T-helper 2 cell treated with Interferon-gamma antibody and Interleukin-4, amounts not matched to agents 5 μg/mL and 100 μg/mL, for 36 hours (primary cell): ENCODE measurements at places on chromosomes 11 and 22.

GRCh38 chr11:12163181-12163941 lies 53.0 kb downstream of the MICAL2 start:
- no peak for DNase-seq
- no peaks in the 10 kb centered on the region for H3K27me3 ChIP-seq
- H3K4me1 ChIP-seq = peaks cover 58% of the 10 kb centered on the region

GRCh38 chr22:44279069-44279360 lies 33.7 kb downstream of the SHISAL1 start:
- H3K4me3 ChIP-seq = no peak overlapping the region
- H3K27me3 ChIP-seq = no peaks in the 10 kb centered on the region
- no peaks in the 10 kb centered on the region for H3K4me1 ChIP-seq
- H3K27ac ChIP-seq = no peak overlapping the region
- no peaks in the 10 kb centered on the region for H3K36me3 ChIP-seq

- H3K36me3 ChIP-seq = no peaks in the 10 kb centered on the region
- no peak overlapping the region for H3K27ac ChIP-seq
- no peaks in the 10 kb centered on the region for H3K27me3 ChIP-seq
- peak; percentile 12 for DNase-seq
- no peak overlapping the region for H3K4me3 ChIP-seq
These were observed 41.7 kb upstream of the AQP11 start for GRCh38 chr11:77547863-77548551.

DNA sequence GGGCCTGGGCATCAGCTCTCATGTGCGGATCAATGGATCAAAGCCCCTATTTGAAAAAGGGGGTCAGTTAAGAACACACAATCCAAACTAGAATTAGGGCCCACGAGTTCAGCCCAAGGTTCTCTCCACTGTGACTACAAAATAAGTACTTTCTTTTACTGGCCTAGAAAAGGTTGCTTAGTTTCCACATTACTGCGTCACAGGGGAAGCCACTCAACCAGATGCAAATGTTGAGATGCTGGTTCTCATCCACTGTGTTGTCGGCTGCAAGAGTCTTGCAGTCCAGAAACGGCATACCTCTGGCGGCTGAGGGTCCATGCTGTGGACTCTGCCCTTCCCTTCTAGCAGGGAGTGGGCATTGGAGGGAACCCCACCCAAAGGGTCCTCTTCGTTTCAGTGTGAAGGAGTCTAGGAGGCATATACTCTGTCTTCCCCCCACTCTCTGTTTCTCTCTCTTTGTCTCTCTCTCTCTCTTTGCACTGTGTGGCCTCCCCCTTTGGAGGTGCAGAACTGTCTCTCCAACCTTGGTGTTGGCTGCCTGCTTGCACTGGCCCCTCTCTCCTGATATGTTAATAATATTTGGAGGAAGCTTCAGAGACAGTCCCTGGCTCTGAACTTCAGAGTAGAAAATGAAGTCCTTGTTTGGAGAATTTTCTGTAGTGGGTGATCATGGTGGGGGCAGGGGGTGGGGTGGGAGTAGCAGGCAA lies 99.0 kb upstream of the NNMT start:
- no peak for DNase-seq
- H3K4me3 ChIP-seq = no peak overlapping the region
- peaks cover 2% of the 10 kb centered on the region for H3K27me3 ChIP-seq
- H3K27ac ChIP-seq = no peak overlapping the region
- peaks cover 1% of the 10 kb centered on the region for H3K36me3 ChIP-seq

- H3K36me3 ChIP-seq = no peaks in the 10 kb centered on the region
- peak within 1 kb of the TSS; percentile 65 for H3K4me3 ChIP-seq
- H3K4me1 ChIP-seq = peaks cover 3% of the 10 kb centered on the region
These were observed at the start of gene FJX1 for GRCh38 chr11:35617687-35618496. Gene FJX1 (plus strand): TSS chr11:35618460. CDS start chr11:35618637, 177 bp downstream.

DNA sequence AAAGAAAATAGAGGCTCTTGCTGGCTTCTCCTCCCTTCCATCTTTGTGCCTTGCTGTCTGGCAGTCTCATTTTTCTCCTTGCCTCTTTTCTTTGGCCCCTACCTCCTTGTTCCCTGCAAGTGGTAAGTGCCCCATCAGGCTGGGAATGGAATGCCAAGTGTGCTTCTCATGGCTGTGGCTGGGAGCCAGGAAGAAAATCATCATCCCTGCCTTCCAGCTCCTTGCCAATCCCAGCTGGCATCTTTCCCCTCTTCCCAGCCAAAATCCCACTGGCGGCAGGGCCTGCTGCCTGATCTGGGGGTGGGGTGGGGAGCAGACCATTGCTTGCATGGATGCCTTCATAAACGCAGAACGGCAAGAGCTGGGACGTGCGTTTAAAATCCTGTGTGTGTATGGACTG lies 27.0 kb upstream of the SLC25A18 start:
- no peaks in the 10 kb centered on the region for H3K27me3 ChIP-seq
- DNase-seq = no peak
- H3K27ac ChIP-seq = no peak overlapping the region
- no peaks in the 10 kb centered on the region for H3K4me1 ChIP-seq
- no peak overlapping the region for H3K4me3 ChIP-seq

DNA sequence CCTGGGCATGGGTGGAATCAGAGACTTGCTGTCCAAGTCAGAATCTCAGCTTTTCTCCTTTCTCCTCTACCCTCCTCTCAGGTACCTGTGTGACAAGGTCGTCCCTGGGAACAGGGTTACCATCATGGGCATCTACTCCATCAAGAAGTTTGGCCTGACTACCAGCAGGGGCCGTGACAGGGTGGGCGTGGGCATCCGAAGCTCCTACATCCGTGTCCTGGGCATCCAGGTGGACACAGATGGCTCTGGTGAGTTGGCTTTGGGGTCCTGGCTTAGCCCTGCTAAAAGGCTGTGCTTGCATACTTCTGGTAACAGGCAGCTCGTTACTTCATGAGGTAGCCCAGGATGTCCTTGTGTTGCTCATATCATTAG lies 10.7 kb downstream of the MCM5 start:
- H3K4me1 ChIP-seq = peaks cover 9% of the 10 kb centered on the region
- DNase-seq = no peak
- H3K27ac ChIP-seq = peak overlapping the region; percentile 60
- no peak overlapping the region for H3K4me3 ChIP-seq

DNA sequence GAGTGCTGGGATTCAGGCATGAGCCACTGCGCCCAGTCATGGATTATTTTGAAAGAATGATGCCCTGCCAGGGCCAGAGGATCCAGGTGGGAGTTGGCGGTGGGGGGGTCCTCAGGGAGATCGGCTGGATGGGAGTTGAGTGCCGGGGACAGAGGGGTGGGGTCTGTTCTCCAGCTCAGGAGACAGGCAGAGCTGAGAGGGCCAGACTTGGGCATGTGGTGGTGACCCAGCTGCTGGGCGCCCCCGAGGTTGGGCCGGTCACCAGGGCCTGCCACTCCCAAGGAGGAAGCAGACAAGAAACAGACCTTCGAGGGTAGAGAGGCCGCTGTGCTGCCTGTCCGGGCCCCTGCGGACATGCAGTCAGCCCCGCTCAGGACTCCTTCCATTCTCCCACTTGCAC lies 11.8 kb upstream of the PRODH start:
- H3K4me1 ChIP-seq = no peaks in the 10 kb centered on the region
- H3K36me3 ChIP-seq = no peaks in the 10 kb centered on the region
- no peak overlapping the region for H3K27ac ChIP-seq
- peaks cover 16% of the 10 kb centered on the region for H3K27me3 ChIP-seq
- no peak for DNase-seq
- no peak overlapping the region for H3K4me3 ChIP-seq

DNA sequence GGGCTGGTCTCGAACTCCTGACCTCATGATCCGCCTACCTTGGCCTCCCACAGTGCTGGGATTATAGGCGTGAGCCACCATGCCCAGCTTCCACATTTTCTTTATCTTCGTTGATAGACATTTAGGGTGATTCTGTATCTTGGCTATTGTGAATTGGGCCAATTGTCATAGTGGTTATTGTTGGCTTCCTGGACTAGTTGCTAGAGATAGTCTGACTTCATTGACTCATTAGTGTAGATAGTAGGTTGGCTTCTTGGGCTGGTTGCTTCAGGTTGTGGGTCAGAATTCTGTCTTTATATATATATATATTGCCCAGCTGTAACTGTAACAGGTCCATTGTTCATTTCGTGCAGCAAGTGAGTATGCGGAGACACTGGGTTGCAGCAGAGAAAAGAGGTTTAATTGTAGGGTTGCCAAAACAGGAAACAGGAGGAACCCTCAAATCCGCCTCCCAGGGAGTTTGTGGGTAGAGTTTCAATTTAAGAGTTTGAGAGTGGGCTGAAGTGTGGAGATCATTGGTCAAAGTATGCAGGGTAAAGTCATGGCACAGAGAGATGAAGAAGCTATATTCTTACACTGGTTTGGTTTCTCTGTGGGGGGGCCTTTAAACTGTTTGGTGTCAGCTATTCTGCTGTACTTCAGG lies 22.0 kb downstream of the ATG13 start:
- no peak for DNase-seq
- H3K27ac ChIP-seq = no peak overlapping the region
- H3K36me3 ChIP-seq = peaks cover 46% of the 10 kb centered on the region
- H3K4me1 ChIP-seq = peaks cover 4% of the 10 kb centered on the region
- H3K27me3 ChIP-seq = no peaks in the 10 kb centered on the region

DNA sequence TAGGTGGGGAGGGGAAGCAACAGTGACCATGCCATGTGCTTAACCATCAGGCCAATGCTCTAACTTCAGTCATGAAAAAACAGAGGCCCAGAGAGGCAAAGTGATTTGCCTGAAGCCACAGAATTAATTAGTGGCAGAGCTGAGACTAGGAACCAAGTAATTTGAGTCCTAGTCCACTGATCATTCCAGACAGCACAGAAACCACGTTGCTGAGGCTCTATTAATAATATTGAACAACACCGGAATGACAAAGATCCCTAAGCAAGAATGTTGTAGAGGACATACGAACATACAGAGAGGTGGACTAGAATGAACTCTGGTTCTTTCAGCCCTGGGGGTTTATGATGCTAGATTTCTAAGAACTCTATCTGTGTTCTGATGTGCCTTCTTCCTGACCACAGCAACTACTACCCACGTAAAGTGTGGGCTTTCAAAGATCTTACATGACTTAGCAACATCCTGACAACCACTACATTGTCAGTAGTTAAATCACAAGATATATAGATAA lies 92.3 kb downstream of the GAB2 start:
- peak overlapping the region; percentile 74 for H3K4me3 ChIP-seq
- DNase-seq = peak; percentile 72
- H3K4me1 ChIP-seq = peaks cover 89% of the 10 kb centered on the region
- H3K36me3 ChIP-seq = peaks cover 65% of the 10 kb centered on the region
- peak overlapping the region; percentile 87 for H3K27ac ChIP-seq

DNA sequence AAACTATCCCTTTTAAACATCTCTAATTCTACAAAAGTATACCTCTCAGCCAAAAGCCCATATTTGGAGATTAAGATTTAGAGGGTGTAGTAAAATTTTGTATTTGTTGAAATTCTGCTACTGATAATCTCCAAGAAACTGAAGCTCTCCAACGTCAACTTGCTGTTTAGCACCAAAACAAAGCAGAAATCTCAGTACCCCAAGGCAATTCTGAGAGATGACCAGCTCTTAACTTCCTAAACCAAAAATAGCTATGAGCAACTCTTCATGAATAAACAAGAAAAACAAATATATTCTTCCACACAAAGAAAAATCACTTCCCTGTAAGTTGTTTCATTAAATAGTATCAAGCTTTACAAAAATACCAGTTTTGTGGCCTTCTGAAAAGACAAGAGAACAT lies 13.3 kb downstream of the RRAS2 start:
- peaks cover 39% of the 10 kb centered on the region for H3K36me3 ChIP-seq
- DNase-seq = no peak
- no peaks in the 10 kb centered on the region for H3K27me3 ChIP-seq
- H3K27ac ChIP-seq = no peak overlapping the region
- peaks cover 17% of the 10 kb centered on the region for H3K4me1 ChIP-seq

GRCh38 chr11:13214276-13214675 lies 63.3 kb upstream of the BMAL1 start:
- H3K27me3 ChIP-seq = peaks cover 7% of the 10 kb centered on the region
- H3K27ac ChIP-seq = no peak overlapping the region

DNA sequence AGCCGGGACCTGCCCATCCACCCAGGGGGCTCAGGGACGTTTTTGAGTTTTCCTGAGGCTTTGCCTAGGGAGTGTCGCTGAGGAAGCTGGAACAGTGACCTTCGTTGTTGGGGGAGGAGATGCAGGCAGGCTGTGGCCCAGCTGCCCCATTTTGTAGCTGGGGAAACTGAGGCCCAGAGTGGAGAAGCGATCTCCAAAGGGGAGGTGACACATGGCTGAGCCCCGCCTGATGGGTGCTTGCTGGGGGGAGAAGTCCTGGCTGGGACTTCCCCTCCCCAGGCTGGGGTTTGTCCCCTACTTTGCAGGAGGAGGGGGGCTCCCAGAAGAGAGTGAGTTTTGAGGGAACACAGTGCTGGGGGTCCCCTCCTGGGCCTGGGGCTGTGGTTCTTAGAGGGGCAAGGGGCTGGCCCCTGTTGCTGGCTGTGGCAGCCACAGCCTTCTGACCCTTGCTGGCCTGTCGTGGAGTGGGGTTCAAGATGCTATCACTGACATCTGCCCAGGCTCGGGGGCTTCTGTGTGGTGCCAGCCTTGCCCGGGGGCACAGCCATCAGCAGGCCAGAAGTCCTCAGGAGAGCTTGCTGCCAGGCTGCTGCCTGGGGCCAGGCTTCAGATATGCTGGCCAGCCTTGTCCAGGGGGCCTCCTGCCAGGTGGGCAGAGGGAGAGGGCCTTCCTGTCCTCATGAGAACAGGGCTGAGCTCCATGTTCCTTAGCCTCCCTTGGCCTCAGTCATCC lies 21.4 kb downstream of the KCNQ1 start:
- no peak for DNase-seq
- H3K27me3 ChIP-seq = peaks cover 14% of the 10 kb centered on the region
- no peak overlapping the region for H3K27ac ChIP-seq
- peaks cover 27% of the 10 kb centered on the region for H3K4me1 ChIP-seq
- peak overlapping the region; percentile 46 for H3K4me3 ChIP-seq

DNA sequence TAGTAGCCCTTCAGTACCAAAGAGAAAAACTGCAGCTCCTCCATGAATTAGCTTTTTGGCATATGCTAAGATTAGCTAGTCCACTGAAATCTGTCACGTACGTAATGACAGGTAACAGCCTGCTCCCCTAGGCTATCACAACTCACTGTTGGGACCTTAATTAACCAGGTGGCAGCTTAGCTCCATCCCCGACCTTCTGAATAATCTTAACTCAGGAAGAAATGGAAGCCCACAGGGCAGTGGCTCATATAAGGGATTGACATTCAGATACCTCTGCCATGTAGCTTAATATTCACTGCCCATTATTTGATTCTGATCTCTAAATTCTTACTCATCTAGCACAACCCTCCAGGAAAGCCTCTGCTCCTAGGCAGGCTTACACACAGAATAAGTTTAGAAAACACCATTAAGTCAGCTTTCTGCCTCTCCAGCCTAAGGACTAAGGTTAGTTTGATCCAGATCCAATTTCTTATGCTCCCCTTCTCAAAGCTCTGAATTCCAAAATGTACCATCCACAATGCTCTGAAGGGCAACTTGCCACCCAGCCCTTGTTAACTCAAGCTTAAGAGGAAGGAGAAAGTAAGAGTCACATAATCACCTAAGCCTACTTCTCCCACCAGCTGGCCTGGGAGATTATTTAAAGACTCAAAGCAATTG lies 5.0 kb downstream of the HSPA8 start:
- peaks cover 38% of the 10 kb centered on the region for H3K4me1 ChIP-seq
- no peak for DNase-seq
- H3K27me3 ChIP-seq = no peaks in the 10 kb centered on the region
- H3K27ac ChIP-seq = peak overlapping the region; percentile 77
- peak overlapping the region; percentile 100 for H3K4me3 ChIP-seq
